Neural progenitor cell (in vitro differentiated cells): ENCODE measurements at places on chromosomes 13 and 19. TPM values are rescaled to one million over a fixed set of nuclear protein-coding genes. Genes with fewer than 3 reads are reported as not detected.

Gene GARIN5A
- 5.6 and 8.4 TPM in 2 replicates for total RNA-seq

Gene ZNF560
- not detected in 2 replicates for total RNA-seq

Gene FXYD1
- total RNA-seq = 0.46 TPM in 1 of 2 replicates, not detected in the other

Gene CFAP97D2
- total RNA-seq = not detected in 2 replicates

Gene ETV2
- 0.71 TPM in 1 of 2 replicates, not detected in the other for total RNA-seq

Gene ZNF723
- not detected in 2 replicates for total RNA-seq

Gene CRX
- 0.19 and 0.22 TPM in 2 replicates for total RNA-seq

Gene ZNF471
- total RNA-seq = 1.4 and 1.9 TPM in 2 replicates

Gene KIR3DL1
- not detected in 2 replicates for total RNA-seq

Gene C5AR2
- total RNA-seq = not detected in 2 replicates

Gene TINCR
- total RNA-seq = 1.8 and 3.5 TPM in 2 replicates

Gene ADGRE3
- total RNA-seq = not detected in 2 replicates
